ENCODE measurements at places on chromosomes 6 and 20.

- no peak for DNase-seq
Observed at GRCh38 chr6:36838896-36839748, at the start of gene CPNE5. TSS of gene CPNE5 (minus strand) at chr6:36839444. CDS start at chr6:36839377, 67 bp downstream.

- DNase-seq, result no peak
Observed at GRCh38 chr6:41191569-41191968, 9.4 kb downstream of the TREML2 start.

GRCh38 chr6:33451606-33452005, 2.8 kb upstream of the ZBTB9 start:
- DNase-seq, result no peak

- DNase-seq, result no peak
Observed at GRCh38 chr6:152068622-152069261, 261.3 kb downstream of the ESR1 start.

DNA sequence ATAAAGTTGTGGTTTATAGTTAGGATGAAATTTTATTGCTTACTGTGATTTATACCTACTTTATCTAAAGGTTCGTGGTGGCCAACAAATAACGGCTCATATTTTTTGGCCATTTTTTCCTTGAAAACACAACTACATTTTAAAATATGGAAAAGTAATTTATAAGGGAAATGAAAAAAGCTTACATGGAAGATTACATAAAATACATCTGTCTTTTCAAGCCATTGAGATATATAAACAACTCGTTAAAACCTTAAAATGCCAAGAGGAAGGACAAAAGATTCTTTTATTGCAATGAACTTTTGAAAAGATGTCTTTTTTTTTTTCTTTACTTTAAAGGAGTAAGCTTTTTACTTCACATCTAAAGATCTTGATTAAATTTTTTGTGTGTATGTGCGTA, 55.4 kb upstream of the EYA4 start:
- no peak for DNase-seq

GRCh38 chr6:106225581-106225980, 100.0 kb downstream of the ATG5 start:
- DNase-seq, result no peak

- no peak for DNase-seq
Observed at GRCh38 chr6:92341201-92341600, 1078.2 kb downstream of the EPHA7 start.

- no peak for DNase-seq
Observed at GRCh38 chr20:44039741-44040140, 125.1 kb downstream of the TOX2 start.

GRCh38 chr6:13946506-13946905, 21.8 kb downstream of the RNF182 start:
- DNase-seq, result no peak

- DNase-seq, result no peak
Observed at GRCh38 chr20:37393863-37394542, 48.1 kb downstream of the SRC start.
